Neural crest cell (in vitro differentiated cells): ENCODE measurements at places on chromosomes 6 and 20.
A peak's percentile ranks its signal among the peaks of the same experiment; 100 is the strongest.

- no peak for DNase-seq
Observed at GRCh38 chr20:25486377-25486776, 78.9 kb downstream of the GINS1 start.

GRCh38 chr6:654136-654535 lies 2.8 kb downstream of the HUS1B start:
- DNase-seq: no peak

GRCh38 chr6:167125855-167126349 lies 3.0 kb downstream of the CCR6 start:
- DNase-seq: no peak

DNA sequence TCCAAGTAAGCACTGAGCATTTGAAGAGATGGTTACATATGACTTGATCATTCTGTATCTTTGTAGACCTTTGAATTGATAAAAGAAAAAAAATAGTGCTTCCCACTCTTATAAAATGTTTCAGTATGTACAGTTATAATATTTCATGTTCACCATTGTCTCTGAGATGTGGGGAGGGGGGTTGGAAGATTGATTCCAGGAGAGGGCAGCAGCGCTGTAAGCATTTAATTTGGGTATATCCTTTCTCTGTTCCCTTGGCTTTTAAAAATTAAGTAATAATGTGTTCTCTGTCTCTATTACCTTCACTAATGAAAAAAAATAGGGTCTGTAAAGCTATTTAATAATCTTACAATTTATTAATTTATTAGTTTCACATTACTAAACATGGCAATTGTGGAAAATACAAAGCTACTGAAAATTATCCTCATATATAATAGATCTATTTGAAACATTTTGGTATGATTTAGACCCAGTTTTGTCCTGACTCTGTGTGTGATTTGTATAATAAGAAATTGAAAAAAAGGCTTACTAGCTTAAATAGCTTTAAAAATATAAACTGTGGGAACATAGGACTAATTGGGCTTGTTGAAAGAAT lies 341.2 kb downstream of the CDKAL1 start:
- DNase-seq: peak; percentile 8

- DNase-seq: no peak
Observed at GRCh38 chr6:1608222-1609040, 1.3 kb upstream of the FOXC1 start.

DNA sequence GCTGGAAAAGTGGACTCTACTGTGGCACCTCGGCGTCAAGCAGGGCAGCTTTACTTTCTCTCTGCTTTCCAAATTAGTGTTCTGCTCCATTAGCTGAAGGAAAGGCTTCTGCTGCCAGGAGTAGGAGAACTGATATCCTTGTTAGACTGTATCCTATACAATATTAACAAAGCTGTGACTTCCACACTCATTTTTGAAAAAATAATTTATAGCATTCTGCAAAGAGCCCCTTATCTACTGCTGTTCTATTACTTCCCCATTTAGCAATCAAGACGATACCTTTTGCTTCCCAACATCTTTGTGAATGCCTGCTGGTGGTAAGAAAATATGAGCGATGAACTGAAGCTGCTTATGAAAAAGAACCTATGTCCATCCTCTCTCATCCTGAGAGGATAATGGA lies 151.1 kb downstream of the UBE3D start:
- DNase-seq: no peak

- DNase-seq: no peak
Observed at GRCh38 chr20:49400410-49400809, 82.1 kb downstream of the KCNB1 start.

GRCh38 chr6:100152201-100152600 lies 158.2 kb upstream of the MCHR2 start:
- no peak for DNase-seq
